ENCODE measurements at places on chromosomes 7 and 10. TPM values are rescaled to one million over a fixed set of nuclear protein-coding genes. Genes with fewer than 3 reads are reported as not detected.

- no peak overlapping the region for H3K27ac ChIP-seq
- no peak for DNase-seq
- no peaks in the 10 kb centered on the region for H3K27me3 ChIP-seq
- no peak overlapping the region for H3K4me3 ChIP-seq
These were observed 66.3 kb upstream of the IL6 start for GRCh38 chr7:22660732-22661131.

The RNF32 gene
- total RNA-seq = 1.1 TPM

DNA sequence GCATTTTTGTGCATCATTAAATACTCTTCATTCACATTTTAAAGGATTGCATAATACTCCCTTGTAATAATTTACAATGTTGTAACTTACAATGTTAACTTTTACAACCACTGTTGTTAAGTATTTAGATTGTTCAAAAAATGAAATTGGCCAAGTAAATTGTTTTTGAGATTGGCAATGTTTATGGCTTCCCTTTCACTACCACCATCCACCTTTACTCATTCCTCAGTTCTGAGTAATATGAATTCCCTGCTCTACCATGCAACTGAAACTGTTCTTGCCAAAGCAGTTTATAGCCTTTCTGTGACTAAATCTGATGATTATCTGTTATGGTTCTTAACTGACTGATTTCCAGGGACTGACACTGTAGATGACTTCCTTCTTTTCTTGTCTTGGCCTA lies 80.5 kb upstream of the TMEM106B start:
- no peaks in the 10 kb centered on the region for H3K4me1 ChIP-seq
- no peak for DNase-seq
- H3K4me3 ChIP-seq = no peak overlapping the region

The SCD gene
- total RNA-seq = 6.0 TPM

The CUBN gene
- 31.0 TPM for total RNA-seq

DNA sequence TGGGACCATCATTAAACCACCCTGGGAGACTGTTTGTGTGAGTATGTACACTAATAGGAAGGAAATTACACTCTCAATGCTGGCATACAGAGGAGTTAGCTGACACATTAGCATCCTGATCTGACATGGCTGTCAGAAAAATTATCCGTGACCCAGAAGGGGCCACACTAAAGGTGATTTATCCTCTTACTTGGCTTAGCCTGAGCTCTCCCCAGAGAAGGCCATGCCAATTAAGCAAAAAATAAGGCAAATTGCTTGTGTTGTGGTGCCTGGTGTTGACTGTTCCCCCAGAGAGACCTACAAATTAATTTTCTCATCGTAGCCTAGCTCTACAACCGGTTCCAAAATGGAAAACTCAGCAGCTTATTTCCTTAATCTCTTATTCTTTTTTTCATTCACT lies 992.3 kb downstream of the KCNMA1 start:
- H3K4me3 ChIP-seq = no peak overlapping the region
- no peak for DNase-seq
- H3K27me3 ChIP-seq = no peaks in the 10 kb centered on the region
- H3K36me3 ChIP-seq = no peaks in the 10 kb centered on the region

The FBXO24 gene
- 0.33 TPM for total RNA-seq

- H3K36me3 ChIP-seq = no peaks in the 10 kb centered on the region
- DNase-seq = no peak
These were observed 30.9 kb upstream of the KLHL7 start for GRCh38 chr7:23074443-23075261.

DNA sequence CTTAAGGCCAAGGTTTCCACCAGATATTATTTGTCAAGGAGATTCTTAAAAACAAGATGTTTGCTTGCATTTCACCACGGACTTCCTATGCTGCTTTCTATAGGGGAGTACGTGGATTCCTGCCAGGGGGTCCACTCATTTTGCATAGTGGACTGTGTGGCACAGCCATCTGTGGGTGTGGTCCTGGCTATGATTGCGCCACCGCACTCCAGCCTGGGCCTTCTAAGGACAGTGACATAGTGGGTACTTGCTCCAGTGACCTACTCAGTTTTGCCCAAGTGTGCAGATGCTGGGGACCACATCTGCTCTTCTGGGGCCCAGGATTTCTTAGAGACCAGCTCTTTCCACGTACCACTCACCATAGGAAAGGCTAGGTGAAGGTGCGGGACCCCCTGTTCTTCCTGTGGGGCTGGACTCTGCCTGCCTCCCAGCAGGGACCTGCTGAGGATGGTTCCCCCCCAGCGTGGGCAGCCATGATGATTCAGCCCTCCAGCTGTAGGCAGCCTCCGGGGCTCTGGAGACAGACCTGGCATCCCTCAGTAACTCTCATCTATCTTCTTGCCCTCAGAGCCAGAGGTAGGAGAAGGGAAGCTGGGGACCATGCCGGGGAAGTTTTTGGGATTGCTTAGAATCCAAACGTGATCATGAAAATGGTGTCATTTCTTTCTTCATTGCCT lies 42.9 kb downstream of the HK1 start:
- H3K27me3 ChIP-seq = no peaks in the 10 kb centered on the region
- no peak overlapping the region for H3K4me3 ChIP-seq
- H3K27ac ChIP-seq = no peak overlapping the region
- DNase-seq = no peak
- peaks cover 36% of the 10 kb centered on the region for H3K4me1 ChIP-seq

The UCMA gene
- total RNA-seq = not detected

DNA sequence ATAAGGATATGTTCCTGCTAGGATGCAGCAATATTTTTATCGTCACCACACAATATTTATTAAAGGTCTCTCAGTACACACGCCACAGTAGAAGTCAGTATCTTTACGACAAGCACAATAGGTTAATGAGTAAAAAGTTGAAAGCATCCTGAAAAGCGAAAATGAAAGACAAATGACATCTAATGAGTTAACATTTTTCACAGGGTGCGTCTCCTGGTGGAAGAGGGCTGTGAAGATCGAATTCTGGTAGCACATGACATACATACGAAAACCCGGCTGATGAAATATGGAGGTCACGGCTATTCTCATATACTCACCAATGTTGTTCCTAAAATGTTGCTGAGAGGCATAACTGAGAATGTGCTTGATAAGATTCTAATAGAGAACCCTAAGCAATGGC lies 10.8 kb downstream of the C1QL3 start:
- no peak overlapping the region for H3K27ac ChIP-seq
- no peak for DNase-seq
- no peaks in the 10 kb centered on the region for H3K27me3 ChIP-seq
- no peak overlapping the region for H3K4me3 ChIP-seq
- H3K4me1 ChIP-seq = no peaks in the 10 kb centered on the region

- H3K36me3 ChIP-seq = no peaks in the 10 kb centered on the region
- no peak overlapping the region for H3K27ac ChIP-seq
- H3K4me1 ChIP-seq = no peaks in the 10 kb centered on the region
- DNase-seq = no peak
These were observed 15.6 kb downstream of the CLEC2L start for GRCh38 chr7:139538881-139539635.

DNA sequence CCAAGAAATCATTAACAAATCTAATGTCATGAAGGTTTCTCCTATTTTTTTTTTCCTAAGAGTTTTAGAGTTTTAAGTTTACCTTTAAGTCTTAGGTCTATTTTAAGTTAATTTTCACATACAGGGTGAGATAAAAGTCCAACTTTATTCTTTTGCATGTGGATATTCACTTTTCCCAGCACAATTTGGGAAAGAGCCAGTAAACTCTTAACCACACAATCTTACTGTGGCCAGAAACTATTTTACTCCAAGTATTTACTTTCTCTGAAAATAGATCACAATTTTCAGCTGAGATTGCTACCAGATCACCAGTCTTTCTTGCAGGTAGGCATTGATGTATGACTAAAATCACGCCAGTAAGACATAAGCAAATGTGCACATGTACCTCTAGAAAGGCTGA lies 728.5 kb downstream of the TNS3 start:
- H3K4me1 ChIP-seq = peaks cover 6% of the 10 kb centered on the region
- H3K27ac ChIP-seq = no peak overlapping the region
- no peak for DNase-seq
- H3K4me3 ChIP-seq = no peak overlapping the region
- no peaks in the 10 kb centered on the region for H3K36me3 ChIP-seq

- DNase-seq = no peak
- no peak overlapping the region for H3K4me3 ChIP-seq
- no peaks in the 10 kb centered on the region for H3K27me3 ChIP-seq
- no peaks in the 10 kb centered on the region for H3K4me1 ChIP-seq
- no peak overlapping the region for H3K27ac ChIP-seq
These were observed 75.1 kb downstream of the EMX2 start for GRCh38 chr10:117617659-117618058.

- H3K4me1 ChIP-seq = no peaks in the 10 kb centered on the region
- DNase-seq = no peak
- H3K27me3 ChIP-seq = no peaks in the 10 kb centered on the region
These were observed 85.1 kb downstream of the WDR37 start for GRCh38 chr10:1141261-1141660.

- peak; percentile 55 for DNase-seq
- H3K4me3 ChIP-seq = peak overlapping the region; percentile 51
- peaks cover 15% of the 10 kb centered on the region for H3K4me1 ChIP-seq
- peak overlapping the region; percentile 91 for H3K27ac ChIP-seq
These were observed 933 bp downstream of the MDFIC start for GRCh38 chr7:114922652-114923402.

DNA sequence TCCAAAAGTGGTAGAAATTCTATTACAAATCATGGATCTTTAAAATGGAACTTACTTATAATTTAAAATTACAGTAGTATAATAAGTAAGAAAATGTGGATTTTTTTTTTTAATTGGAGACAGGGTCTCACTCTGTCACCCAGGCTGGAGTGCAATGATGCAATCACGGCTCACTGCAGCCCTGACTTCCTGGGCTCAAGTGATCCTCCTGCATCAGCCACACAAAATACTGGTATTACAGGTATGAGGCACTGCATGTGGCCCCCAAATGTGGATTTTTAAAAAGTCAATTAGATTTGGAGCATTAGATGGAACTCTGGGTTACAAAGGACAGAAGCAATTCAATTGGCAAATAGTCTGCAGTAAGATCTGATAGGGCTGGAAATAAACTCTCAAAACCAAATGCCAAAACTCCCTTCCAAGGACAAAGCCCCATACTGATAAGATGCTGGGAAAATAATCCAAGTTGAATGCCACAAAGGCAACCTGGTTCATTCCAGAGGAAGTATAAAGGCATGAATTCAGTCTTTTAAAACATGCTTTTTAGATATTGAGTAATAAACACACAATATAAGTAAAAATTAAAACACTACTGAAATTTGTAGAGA lies 294.2 kb downstream of the ZNF248 start:
- no peaks in the 10 kb centered on the region for H3K36me3 ChIP-seq
- DNase-seq = no peak
- H3K27ac ChIP-seq = no peak overlapping the region
- H3K4me1 ChIP-seq = no peaks in the 10 kb centered on the region
- no peaks in the 10 kb centered on the region for H3K27me3 ChIP-seq
- no peak overlapping the region for H3K4me3 ChIP-seq

DNA sequence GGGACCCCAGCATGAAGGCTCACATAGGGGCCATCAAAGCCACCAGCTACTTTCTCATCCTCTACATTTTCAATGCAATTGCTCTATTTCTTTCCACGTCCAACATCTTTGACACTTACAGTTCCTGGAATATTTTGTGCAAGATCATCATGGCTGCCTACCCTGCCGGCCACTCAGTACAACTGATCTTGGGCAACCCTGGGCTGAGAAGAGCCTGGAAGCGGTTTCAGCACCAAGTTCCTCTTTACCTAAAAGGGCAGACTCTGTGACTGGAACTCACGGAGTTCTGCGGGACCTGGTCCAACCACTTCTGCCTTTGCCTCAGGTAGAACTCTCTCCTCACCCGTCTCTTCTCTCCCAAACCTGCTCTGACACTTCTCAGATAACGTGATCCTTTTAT lies 945 bp downstream of the TAS2R40 start:
- H3K4me3 ChIP-seq = no peak overlapping the region
- no peak for DNase-seq
- no peaks in the 10 kb centered on the region for H3K27me3 ChIP-seq
- no peaks in the 10 kb centered on the region for H3K36me3 ChIP-seq

GRCh38 chr7:131648491-131648890 lies 92.1 kb upstream of the PODXL start:
- H3K4me3 ChIP-seq = no peak overlapping the region
- no peak for DNase-seq
- H3K4me1 ChIP-seq = peaks cover 8% of the 10 kb centered on the region
- no peaks in the 10 kb centered on the region for H3K27me3 ChIP-seq

- H3K4me3 ChIP-seq = no peak overlapping the region
- H3K27ac ChIP-seq = no peak overlapping the region
- H3K4me1 ChIP-seq = no peaks in the 10 kb centered on the region
- DNase-seq = no peak
- H3K27me3 ChIP-seq = no peaks in the 10 kb centered on the region
These were observed 8.8 kb downstream of the LYZL1 start for GRCh38 chr10:29297678-29298077.

- peaks cover 33% of the 10 kb centered on the region for H3K4me1 ChIP-seq
- no peak overlapping the region for H3K27ac ChIP-seq
- no peaks in the 10 kb centered on the region for H3K27me3 ChIP-seq
- no peak overlapping the region for H3K4me3 ChIP-seq
- no peaks in the 10 kb centered on the region for H3K36me3 ChIP-seq
These were observed 1.8 kb upstream of the KIF20B start for GRCh38 chr10:89699581-89700064.

DNA sequence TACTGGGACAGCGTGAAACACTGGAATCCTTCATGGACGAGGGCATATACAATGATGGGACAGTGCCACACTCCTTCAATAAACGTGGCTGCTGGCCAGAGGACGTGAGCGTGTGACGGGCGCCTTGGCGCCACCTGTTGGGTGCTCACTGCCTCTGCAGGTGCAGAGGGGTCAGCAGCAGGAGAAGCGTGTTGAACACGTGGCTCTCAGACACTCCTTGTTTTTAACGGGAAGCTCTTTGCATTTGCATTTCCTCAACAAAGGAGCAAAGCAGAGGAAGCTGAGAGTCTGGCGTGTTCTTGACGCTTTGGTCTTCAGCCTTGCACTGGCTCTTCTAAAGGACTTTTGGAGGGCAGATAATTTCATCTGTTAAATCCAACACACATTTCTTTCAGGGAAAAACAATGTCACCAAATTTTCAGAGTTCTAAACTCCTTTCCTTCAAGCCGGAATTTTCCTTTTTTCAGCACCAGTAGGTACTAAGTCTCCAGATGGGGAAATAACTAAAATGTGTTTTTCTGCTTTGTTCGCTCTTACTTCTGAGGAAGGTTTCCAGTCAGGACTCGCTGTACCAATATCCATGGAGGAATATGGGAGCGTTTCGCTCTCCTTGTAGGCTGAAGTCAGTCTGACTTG lies 2.9 kb upstream of the GET4 start:
- H3K36me3 ChIP-seq = peaks cover 8% of the 10 kb centered on the region
- no peaks in the 10 kb centered on the region for H3K27me3 ChIP-seq
- peaks cover 13% of the 10 kb centered on the region for H3K4me1 ChIP-seq
- H3K4me3 ChIP-seq = no peak overlapping the region

All from thyroid gland (tissue), 4 donors.